ENCODE measurements at places on chromosomes 4 and X.

- DNase-seq: no peak
Measured at GRCh38 chrX:13007519-13008188, 32.7 kb downstream of the TMSB4X start.

- DNase-seq: no peak
Measured at GRCh38 chr4:42654631-42655268, 2.2 kb downstream of the ATP8A1 start.

DNA sequence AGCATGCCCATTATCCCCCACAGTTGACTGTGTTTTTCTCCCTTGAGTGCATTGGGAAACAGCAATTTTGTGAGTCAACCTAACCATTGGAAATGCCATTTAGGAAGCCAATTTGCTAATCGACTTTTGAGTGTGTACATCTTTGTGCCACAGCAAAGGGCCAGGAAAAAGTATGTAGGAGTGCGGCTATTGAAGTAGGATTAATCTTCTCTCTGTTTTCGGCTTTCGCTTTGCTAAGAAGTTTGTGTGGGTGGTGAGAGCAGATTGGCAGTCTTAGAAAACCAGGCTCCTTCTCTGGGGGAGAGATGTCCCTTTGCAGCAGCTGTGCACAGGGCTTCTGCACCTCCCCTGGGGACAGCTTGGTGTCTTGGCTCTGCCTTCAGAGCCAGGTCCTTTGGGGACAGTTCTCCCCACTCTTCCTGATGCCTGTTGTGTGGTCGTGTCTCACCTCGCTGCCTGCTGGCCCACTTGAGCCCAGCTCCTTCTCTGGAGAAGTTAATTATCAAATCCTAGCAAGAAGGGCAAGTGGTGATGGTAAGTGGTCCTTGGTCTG, 74.5 kb downstream of the GEMIN8 start:
- no peak for DNase-seq

- DNase-seq: no peak
Measured at GRCh38 chrX:101079736-101080270, 1.1 kb downstream of the TMEM35A start.

GRCh38 chr4:3041192-3042142, 32.9 kb downstream of the HTT-AS start:
- DNase-seq: no peak

GRCh38 chrX:141945426-141945825, 41.7 kb downstream of the MAGEC1 start:
- no peak for DNase-seq

DNA sequence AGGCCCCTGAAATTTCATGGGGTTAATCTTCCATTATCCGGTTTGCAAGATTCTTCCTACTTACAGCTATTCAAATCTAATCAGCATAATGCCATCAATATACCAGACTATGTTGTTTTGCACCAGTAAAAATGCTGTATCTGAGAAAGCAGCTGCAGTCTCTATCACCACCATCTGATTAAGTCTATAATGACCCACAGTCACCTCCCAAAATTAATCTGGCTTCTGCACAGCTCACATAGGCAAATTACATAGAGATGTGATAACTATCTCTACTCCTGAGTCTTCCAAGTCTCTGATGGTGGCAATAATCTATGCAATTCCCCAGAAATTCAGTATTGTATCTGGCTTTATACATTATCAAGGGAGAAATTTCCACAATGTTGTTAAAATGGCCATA, 113.2 kb downstream of the STPG2 start:
- DNase-seq: no peak

DNA sequence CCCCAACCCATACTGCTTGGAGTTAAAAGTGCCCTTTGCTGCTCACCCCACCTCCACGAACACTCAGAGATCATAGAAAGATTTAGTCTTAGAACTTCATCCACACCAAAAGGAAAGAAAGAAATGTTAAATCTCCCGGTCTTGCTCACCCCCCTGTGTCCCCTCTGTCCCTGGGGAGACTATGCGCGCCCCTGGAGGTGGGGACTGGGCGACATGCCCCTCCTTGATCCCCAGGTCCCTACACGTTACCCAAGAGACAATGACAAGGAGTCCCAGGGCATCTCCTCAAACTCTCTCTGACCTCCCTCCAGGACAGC, 620 bp downstream of the ITM2A start:
- no peak for DNase-seq

GRCh38 chr4:75048208-75048879, 115.4 kb downstream of the PARM1 start:
- no peak for DNase-seq

GRCh38 chr4:115279330-115279729, 165.9 kb upstream of the NDST4 start:
- no peak for DNase-seq

- no peak for DNase-seq
Measured at GRCh38 chr4:25702848-25703247, 47.2 kb downstream of the SLC34A2 start.

DNA sequence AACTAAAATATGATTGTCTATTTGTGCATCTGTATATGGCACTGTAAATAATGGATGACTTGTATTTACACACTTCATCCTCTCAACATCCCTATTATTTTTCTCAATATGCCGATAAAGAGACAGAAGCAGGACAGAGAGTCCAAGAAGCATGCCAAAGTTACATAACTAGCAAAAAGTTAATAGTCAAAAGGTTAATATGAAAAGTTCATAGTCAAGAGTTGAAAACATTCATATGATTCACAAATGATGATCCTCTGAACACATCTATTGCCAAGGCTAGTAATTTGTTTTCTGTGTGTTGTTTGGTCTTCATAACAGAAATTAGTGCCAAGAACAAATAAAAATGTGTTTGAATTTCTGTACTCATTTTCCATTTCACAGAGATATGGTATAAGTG, 231.0 kb downstream of the ADAMTS3 start:
- no peak for DNase-seq

DNA sequence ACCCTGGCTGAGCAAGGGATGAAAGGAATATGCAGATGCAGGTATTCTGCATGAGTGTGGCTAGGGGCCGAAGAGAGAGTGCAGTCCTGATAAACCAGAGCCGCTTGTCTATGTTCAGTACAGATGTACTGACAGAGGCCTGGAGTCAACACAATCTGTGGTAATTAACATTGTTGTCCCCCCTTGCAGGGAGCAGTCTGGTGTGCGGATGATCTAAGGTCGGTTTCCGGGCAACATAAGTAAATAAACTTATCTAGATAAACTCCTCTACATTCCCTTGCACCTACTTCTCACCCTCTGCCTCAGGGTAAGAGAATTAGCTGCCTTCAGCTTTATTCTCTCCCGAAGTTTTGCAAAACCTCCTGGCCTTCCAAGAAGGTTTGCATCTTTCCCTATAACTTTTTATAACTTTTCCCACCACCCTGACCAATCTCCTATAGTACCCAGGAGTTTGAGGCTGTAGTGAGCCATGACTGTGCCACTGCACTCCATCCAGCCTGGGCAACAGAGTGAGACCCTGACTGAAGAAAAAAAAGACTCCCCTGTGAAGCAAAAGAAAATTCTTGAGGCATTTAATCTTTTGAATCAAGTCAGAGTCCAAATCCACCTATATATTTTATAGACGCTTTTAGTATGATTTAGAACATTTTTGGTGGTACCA, 26.6 kb downstream of the SNX25 start:
- no peak for DNase-seq

GRCh38 chrX:71118985-71119535, 664 bp downstream of the MED12 start:
- no peak for DNase-seq

GRCh38 chr4:53558065-53558801, 33.1 kb downstream of the LNX1 start:
- DNase-seq: no peak

DNA sequence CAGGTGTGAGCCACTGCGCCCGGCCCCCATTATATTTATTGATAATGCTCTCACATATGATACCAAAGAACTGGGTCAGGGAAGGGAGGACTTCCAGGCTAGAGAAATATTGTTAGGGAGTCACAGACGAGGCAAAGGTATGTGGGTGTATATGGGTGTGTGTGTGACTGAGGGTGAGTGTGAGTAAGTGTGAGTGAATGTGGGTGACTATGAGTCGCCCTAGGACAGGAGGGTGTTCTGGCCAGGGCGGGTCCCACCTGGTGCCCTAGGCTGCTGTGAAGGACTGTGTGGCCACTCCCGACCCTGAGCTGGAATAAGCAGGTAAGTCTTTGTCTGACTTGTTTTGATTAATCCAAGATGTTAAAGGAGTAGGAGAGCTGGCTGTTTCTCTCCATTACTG, 34.4 kb downstream of the RWDD4 start:
- DNase-seq: no peak

DNA sequence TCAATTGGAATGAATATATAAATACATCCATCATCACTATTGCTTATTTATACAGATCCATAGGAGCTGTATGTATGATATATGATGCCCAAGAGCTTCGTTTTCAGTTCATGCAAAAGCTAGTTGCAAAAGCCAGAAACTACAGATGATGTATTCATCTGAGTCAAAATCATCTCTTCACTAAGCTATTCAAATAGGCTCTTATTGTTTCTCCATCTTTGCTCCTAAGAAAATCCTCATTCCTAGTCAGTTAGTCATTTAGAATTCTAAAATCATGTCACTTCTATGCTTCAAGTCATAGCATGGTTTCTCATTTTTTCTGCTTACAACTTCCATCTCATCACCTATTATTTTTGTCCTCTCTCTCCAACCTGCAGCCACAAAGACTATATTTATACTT, 300.1 kb upstream of the TRAM1L1 start:
- DNase-seq: no peak

DNA sequence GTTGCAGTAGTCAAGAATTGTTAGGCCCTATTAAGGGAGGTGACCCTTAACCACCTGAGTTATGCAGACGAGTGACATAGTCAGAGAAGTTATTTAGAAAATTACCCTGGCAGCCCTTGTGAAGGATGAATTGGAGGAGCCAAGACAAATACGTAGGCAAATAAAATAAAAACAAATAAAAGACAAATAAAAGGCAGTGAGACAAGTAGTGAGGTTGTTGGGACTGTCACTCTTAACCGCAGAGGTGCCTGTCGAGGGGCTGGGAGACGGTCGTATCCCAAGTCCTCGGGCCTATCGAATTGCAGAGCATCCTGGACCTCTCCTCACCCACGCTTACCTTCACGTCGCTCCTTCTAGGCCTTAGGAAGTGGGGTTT, 58.0 kb upstream of the ZC4H2 start:
- DNase-seq: no peak

DNA sequence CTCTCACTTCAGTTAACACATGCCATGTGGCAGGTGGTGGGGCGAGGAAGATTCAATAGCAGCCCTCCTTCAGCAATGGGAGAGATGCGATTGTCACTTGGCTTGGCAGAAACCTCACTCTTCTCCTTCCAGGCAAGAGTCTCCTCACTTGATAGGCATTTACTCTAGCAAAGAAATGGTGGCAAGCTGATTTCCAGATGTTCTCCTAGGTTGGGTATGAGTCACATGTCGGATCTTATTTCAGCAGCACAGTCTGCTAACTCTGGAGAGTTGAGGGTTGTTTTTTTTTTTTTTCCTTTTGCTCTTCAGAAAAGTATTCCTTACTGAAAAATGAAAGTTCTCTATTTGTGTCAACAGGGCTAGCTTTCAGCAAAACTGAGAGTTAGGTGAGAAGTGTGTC, 119.5 kb upstream of the CHRDL1 start:
- no peak for DNase-seq

DNA sequence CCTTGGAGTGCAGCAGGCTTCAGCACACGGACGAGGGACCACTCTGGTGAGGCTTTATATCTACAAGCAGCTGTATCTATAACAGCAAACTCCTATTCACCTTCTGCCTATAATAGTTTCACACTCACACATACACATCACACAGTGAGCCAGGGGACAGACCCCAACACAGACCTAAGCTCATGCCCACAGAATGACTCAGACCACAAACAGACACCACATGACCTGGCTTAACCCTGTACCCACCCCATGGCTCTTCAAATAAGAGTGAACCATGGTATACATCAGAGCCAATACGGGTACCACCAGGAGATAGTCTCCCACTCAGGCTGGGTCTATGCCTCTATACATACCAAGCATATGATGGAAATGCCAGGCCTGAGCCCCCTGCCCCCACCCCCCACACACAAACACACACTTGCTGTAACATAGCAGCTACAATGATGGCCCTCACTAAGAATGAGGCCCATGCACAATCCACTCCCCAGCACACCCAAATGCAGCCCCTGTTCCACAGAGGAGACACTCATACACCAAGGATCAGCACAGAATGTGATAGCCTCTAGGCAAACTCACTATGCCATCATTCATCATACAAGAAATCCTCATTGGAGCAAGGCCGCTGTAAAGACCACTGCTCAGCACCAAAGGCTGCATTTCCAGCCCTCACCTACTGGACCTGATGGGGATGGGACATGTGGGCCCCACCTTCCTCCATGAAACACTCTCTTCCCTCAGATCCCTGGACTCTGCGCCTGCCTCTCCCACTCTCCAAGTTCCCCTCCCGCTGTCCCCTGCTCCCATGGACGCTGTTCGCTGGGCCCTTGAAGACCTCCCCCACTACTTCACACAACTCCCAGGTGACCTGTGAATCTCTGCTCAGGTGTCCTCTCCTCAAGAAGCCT, 62.1 kb upstream of the XIAP start:
- no peak for DNase-seq

DNA sequence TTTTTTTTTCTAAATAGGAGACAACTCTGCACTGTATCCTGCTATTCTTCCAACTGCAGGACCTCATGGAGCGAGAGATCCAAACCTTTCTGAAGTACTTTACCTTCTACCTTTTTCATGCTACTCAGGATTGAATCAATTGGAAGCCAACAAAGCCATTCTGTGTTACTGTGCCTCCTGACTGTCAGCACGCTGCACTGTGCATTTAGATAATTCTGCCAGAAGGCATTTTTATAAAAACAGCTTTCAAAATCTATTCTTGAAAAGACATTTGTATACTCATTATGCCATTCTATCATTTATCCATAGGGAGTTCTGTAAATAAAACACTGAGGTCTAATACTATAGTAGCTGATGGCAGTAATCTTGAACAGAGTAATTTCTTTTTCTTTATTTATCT, 142.8 kb downstream of the SLIT2 start:
- no peak for DNase-seq
